ENCODE measurements at places on chromosomes 6 and 20. TPM values are rescaled to one million over a fixed set of nuclear protein-coding genes. Genes with fewer than 3 reads are reported as not detected.

Gene PRSS35
- polyA plus RNA-seq = not detected

Gene CST2
- polyA plus RNA-seq = not detected

Gene SH3BGRL2
- 0.23 TPM for polyA plus RNA-seq

Gene KIF13A
- 2.1 TPM for polyA plus RNA-seq

Gene PLTP
- 4.0 TPM for polyA plus RNA-seq

Gene CLPSL1
- not detected for polyA plus RNA-seq

Gene TAP1
- polyA plus RNA-seq = 184 TPM

Gene TP53TG5
- not detected for polyA plus RNA-seq

Gene ZKSCAN8
- 10.3 TPM for polyA plus RNA-seq

Gene MYMX
- polyA plus RNA-seq = not detected

Gene C6orf118
- polyA plus RNA-seq = not detected

Gene E2F1
- 2.4 TPM for polyA plus RNA-seq

Gene FAM83B
- polyA plus RNA-seq = not detected
